ENCODE measurements at places on chromosomes 3 and 15.

DNA sequence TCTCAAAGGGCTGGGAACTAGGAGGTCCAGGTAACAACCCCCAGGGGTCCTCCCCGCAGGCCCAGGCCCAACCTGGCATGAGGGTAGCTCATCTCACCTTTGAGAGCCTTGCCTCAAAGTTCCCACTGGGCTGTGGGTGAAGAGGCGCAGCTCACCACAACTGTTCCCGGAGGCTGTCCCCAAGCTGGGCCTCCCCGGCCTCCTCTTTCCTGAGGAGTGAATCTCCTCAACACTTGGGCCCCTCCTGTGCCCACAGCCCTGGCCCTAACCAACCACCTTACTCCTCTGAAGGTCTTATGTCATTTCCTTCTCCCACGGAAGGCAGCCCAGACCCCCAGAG is 27.5 kb upstream of the CORO2B start:
- DNase-seq: no peak

DNA sequence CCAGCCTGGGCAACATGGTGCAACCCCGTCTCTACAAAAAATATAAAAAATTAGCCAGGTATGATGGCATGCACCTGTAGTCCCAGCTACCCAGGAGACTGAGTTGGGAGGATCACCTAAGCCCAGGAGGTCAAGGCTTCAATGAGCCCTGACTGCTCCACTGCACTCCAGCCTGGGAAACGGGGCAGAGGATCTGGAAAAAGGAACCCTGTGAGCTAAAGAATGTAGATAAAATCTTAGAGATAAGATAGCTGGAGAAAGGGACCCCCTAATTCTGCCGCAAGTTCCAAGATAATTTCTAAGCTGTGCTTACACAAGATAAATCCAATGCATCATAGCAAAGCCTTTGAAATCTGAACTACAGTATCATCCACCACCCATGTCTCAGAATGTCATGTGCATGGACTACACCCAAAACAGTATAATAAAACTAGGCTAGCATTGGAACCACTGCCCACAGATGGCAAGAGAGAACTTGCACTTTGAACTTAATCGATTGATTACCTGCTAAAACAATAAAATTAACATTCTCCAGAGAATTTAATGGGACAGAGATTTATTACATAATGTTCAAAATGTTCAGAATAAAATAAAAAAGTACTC is 99.9 kb downstream of the TRIM42 start:
- DNase-seq: no peak

GRCh38 chr3:113079218-113079961 is 88.6 kb downstream of the GTPBP8 start:
- no peak for DNase-seq

DNA sequence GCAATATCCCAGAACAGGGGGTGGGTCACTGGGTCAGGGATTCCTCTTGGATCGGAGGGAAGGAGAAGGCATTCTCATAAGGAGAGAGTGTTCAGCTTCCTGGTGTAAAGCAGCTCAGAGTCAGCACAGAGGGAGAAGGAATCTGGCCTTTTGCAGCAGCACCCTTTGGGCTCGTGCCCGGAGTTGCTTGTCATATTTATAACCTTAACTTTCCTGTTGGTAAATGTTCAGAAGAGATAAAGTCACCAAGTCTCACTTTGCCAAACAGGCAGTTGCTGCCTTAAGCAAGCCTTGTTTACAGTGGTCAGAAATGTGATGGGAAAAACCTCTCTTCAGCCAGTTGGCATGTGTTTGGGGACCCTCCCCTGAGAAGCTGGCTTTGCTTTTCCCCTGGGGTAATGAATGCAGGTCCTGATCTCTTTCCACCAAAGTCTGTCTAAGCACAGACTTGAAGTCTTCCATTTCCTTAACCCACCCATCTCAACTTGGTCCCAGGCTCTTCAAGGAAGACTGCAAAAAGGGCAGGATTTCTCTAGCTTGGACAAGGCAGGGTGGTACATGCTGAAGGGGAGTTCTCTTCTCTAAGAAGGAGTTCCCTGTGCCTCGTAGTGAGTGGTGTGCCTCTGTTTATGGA is 206.9 kb upstream of the BHLHE40 start:
- DNase-seq: no peak

GRCh38 chr3:10356461-10356981 is 35.6 kb upstream of the SEC13 start:
- no peak for DNase-seq

- no peak for DNase-seq
Measured at GRCh38 chr15:42111924-42112323, 17.6 kb upstream of the PLA2G4D start.

- peak; percentile 94 for DNase-seq
Measured at GRCh38 chr3:152899306-152899705, 64.4 kb downstream of the P2RY1 start.

GRCh38 chr3:10339376-10339955 is 18.6 kb upstream of the SEC13 start:
- DNase-seq: no peak

DNA sequence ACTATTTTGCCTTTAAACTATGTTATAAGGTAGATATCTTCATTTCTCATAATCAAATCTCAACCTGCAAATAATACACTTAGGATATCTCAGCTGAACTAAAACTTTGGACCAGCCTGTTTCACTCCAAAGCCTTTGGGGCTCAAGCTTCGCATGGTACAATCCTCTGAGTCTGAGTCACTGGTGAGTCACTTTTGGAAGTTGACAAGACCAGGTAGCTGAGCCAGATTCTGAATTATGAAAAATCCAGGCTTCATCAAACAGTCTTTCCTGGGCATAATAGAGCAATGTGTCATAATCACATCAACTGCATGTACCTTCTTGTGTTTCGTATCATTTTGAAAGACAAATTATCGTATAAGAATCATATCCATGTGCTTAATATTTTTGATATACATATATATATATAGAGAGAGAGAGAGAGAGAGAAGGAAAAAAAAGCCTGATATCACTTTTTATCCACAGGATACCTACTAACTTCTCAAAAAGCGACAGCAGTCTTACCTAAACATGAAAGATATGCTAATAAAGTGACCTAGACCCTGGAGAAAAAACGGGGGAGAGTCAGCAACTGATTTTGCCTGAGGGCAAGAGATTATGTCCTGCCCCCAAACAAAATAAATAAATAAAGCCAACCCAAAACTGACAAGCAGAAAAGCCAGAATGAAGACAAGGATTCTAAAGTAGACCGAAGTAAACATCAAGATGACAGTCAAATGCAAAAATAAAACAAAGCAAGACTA is 263.9 kb upstream of the TGFBR2 start:
- no peak for DNase-seq

DNA sequence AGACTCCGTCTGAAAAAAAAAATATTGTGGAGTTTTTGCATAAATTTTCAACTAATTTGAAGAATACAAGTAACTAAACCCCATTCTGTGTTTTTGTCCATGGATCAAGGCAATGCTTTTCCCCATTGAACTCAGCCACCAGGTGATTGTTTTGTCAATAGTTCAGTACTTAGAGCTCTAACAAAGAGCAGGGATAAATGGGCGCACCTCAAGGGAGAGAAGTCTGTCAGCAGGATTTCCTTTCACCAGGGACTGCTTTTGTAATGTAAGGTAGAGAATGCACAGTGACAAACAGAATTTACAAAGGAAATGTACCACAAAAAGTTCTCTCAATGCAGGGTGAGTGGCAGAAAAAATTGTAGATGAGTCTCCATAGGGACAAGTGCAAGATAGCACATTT is 10.8 kb upstream of the ATP13A5 start:
- DNase-seq: no peak

- DNase-seq: no peak
Measured at GRCh38 chr3:14863333-14864100, 44.8 kb downstream of the FGD5 start.

DNA sequence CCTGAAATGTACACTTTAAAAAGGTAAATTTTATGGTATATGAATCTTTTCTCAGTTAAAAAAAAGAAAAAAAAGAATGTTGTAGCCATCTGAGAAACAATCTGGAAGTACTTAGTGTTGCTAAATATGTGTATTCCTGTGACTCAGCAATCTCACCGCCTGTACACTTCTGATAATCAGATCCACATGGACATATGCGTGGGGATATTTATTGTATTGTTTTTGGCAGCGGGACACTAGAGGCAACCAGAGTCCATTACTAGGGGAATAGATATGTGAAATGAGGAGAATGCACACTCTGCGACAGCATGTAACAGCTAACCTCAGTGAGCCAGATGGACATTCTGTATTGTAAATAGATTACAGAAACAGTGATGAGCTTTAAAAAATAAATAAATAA is 65.4 kb downstream of the AQP9 start:
- DNase-seq: no peak

DNA sequence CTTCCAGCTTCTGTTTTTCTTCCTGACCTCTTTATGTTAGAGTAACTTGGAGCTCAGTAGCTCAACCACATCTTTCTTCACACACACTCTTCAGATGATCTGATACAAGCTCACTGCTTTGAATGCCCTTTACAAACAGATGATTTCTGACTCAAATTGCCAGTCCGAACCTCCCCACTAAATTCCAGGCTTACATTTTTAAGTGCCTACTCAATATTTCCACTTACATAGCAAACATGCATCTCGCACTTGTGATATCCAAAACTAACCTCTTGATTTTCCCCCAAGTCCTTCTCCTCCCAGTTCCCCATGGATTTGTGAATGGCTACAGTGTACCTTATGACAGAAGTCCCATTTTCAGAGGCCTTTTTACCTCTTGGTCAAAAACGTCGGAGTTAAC is 139.1 kb downstream of the GBE1 start:
- DNase-seq: no peak

GRCh38 chr3:121621491-121621890 is 28.3 kb downstream of the FBXO40 start:
- no peak for DNase-seq

- no peak for DNase-seq
Measured at GRCh38 chr3:182902236-182902635, 78.1 kb downstream of the DCUN1D1 start.

DNA sequence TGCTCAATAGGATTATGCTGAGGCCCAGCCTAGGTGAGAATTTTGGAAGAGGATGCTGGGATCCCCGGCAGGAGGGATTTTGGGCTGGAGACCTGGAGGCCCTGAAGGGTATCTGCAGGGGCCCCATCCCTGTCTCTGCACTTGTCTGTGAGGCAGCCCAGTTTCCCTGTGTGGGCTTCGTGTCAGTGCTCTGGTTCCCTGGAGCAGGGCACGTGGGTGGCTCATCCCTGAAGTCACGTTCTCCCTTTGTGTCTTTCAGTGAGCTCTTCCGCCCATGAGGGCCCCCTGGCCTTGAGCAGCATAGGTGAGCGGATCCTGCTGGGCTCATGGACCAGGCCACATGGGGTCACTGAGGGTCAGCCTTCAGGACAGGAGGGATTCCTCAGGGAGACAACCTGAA is 217.9 kb downstream of the SNRPN start:
- no peak for DNase-seq

GRCh38 chr3:128551451-128551850 is 58.5 kb upstream of the GATA2 start:
- no peak for DNase-seq

DNA sequence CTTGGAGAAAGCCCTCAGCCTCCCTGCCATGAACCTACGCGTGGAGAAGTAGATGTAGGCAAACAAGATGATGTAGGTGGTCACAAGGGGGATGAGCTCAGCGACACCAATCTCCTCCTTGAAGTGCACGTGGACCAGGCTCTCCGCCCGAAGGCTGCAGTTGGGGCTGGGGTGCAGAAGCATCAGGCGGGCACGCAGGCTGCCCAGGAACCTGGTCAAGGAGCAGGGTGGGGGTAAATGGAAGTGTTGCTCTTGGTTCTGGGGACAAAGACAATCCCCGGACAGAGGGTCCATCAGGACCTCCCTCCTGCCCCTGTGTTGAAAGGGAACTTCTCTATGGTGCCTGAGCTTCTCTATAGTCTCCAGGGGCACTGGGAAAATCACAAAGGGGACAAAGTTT is 45.1 kb downstream of the PTPN23 start:
- DNase-seq: no peak

Data from NCI-H524 (cell line).